ENCODE measurements at places on chromosomes 3 and 15.

DNA sequence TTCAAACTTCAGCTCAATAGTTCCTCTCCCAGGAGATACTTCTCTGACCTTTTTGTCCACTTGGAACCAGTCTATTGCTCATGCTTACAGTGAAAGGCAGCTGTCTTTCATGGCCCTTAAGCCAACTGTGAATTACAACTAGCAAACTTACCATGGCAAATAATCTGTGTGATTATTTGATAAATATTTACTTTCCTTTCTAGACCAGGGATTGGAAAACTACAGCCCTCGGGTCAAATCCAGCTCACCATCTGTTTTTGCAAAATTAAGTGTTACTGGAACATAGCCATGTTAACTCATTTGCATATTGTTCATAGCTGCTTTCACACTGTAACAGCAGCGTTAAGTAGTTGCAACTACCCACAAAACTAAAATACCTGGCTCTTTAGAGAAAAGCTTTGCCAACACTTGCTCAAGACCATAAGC, 289.1 kb upstream of the MCTP2 start:
- no peak for DNase-seq

GRCh38 chr3:25288413-25288812, 139.7 kb upstream of the RARB start:
- no peak for DNase-seq

DNA sequence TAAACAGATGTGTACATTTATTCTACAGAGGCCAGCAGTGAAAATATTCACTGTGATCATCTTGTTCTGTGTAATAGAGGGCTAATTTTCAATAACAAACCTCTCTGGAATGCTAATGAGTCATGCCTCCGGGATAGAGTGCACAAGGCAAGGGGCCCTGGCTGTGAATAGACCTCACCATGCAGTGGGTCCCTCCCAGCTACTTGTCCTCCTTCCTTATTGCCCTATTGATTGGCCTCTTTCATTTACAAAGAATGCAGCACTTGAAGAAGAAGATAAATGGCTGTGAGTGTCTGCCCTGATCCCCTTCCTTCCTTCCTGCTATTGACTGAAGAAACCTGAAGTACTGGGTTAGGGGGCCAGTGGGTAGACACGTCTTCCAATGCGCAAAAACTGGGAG, 436.3 kb downstream of the WDR72 start:
- DNase-seq: no peak

DNA sequence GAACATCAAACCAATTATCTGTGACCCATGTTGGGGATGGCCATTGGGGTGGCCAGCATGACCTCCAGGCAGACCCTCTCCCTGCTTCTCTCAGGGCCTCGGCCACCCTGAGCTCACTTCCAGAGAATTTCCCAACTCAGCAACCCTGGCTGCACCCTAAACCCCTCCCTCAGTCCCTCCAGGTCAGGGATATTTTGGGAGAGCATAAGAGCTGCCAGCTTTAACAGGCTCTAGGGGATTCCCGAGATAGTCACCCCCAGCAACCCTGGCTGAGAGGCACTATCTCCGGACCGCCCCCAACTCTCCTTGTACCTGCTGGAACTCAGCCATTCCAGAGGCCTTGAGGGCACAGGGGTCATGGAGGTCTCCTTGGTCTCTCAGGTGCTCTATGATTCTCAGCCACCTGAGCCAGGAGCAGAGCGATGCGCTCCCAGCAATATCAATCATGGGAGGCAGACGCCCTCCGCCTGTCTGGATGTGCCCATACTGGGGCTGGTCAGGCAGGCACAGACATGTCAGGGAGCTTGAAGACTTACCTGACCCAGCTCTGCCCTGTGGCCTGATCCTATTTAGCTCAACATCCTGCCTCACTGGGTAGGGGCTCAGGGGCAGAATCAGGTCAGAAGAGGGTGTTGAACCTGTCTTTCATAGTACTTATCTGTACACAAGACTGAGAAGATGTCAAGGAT, 34.9 kb upstream of the CILP start:
- no peak for DNase-seq

- DNase-seq: no peak
These were observed 312.9 kb downstream of the RORA start for GRCh38 chr15:60916032-60916678.

DNA sequence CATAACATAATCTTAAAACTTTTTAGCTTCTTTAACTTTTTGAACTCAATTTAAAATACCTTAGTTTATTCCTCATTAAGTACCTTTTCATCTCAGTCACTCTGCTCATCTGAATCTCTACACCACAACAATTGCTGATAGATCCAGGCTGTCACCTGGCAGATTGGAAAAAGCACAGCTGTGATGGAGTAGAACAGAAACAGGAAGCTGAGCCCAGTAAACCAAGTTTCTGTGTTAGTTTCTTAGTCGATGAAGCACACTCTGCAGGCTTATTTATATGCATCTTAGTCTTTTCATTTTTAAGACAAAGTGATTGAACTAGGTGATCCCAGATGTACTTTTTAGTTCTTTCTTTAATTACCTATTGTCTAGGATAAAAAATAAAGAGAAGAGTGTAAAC, 1398.0 kb upstream of the ALCAM start:
- DNase-seq: no peak

DNA sequence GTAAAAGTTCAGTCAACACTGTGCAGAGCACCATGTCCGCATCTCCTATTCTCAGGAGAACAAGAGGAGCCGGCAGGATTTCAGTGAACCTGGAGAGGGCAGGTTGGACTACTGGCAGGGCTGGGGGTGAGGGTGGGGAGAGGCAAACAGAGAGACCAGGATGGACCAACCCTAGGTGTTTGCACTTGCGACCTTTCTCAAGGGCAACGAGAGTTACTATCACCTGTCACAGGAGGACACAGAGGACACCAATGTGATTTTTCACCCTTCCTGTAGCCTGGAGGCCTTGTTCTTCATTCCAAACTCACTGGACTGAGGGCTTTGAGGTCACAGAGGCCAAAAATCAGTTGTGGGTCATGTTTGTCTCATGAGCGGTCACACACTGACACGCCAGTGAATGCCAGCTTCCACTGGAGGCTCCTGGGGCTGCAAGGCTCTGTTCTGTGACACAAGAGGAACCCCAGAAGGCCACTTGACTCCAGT, 89.5 kb downstream of the CPN2 start:
- no peak for DNase-seq

GRCh38 chr3:32614956-32615355, 44.3 kb upstream of the DYNC1LI1 start:
- DNase-seq: no peak

- no peak for DNase-seq
These were observed 527.7 kb upstream of the TGFBR2 start for GRCh38 chr3:30078736-30079135.

DNA sequence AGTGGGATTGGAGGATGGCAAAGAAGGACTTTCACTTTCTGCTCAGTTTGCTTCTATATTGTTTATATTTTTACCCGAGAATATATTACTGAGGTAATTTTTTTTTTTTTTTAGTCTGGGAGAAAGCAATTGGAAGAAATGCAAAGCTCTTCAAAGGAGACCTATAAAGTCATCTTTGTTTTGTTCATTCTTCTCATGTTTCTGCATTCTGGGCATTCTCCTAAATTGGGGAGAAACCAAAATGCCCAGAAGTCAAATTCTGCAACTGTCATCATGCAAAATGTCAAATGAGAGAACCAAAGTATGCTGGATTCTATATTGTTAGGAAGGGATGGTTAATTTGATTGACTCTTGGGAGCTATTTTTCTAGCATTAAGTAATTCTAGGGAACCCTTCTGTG, 168.3 kb upstream of the TSC22D2 start:
- DNase-seq: no peak

- DNase-seq: no peak
These were observed 51.0 kb downstream of the ARNT2 start for GRCh38 chr15:80455051-80455648.

- no peak for DNase-seq
These were observed 7.1 kb upstream of the SLC30A4 start for GRCh38 chr15:45529613-45530012.

- DNase-seq: no peak
These were observed 92.8 kb upstream of the TNFSF10 start for GRCh38 chr3:172616031-172616461.

GRCh38 chr3:153397794-153398193, 235.8 kb downstream of the RAP2B start:
- DNase-seq: no peak

- no peak for DNase-seq
These were observed 1.6 kb upstream of the CELSR3 start for GRCh38 chr3:48664313-48664644.

- DNase-seq: no peak
These were observed 241.5 kb upstream of the CTDSPL start for GRCh38 chr3:37620071-37620635.

- DNase-seq: no peak
These were observed 4.6 kb downstream of the BCL6 start for GRCh38 chr3:187740421-187741399.

DNA sequence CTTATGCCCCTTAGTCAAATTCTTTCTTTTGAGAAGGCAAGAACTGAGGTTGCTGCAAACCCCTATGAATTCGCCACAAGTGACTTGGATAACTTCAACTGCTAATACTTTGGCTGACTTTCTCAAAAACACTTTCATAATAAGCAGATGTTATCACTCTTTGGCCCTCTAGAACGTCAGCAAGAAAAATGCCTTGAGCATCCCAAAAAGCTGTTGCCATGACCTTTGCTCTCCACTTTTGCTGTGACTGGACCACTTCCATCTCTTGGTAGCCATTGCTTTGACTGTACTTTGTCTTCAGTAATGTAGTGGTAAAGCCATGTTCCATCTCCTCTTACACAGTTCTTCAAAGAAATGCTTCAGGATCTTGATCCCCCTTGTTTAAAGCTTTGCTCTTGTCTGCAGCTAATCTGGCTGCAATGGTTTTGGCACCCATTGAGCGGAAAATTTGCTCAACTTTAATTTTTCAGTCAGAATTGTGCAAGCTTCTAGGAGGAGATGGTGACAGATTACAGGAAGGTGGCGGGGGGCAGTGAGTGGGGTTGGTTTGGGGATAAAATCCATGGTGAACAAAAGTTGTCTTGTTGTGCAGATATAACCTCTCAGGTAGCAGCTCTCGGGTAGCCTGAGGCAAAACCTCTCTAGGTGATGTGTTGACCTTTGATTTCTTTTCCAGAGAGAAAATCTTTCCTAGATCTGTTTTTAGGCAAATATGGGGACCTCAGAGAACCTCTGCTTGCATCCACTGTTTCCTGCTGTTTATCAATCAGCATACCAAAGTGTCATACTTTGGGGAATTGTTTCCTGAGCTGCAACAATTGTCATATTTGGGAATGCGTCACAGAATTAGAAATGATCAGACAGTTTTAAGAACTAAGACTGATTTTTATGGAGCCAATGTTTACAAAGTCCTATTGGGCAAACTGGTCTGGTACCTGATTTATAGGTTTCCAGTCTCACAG, 83.6 kb downstream of the CCR1 start:
- DNase-seq: no peak

GRCh38 chr15:85497172-85497569, 116.8 kb downstream of the AKAP13 start:
- DNase-seq: no peak

GRCh38 chr3:108301695-108302404, 5.5 kb downstream of the HHLA2 start:
- DNase-seq: no peak

DNA sequence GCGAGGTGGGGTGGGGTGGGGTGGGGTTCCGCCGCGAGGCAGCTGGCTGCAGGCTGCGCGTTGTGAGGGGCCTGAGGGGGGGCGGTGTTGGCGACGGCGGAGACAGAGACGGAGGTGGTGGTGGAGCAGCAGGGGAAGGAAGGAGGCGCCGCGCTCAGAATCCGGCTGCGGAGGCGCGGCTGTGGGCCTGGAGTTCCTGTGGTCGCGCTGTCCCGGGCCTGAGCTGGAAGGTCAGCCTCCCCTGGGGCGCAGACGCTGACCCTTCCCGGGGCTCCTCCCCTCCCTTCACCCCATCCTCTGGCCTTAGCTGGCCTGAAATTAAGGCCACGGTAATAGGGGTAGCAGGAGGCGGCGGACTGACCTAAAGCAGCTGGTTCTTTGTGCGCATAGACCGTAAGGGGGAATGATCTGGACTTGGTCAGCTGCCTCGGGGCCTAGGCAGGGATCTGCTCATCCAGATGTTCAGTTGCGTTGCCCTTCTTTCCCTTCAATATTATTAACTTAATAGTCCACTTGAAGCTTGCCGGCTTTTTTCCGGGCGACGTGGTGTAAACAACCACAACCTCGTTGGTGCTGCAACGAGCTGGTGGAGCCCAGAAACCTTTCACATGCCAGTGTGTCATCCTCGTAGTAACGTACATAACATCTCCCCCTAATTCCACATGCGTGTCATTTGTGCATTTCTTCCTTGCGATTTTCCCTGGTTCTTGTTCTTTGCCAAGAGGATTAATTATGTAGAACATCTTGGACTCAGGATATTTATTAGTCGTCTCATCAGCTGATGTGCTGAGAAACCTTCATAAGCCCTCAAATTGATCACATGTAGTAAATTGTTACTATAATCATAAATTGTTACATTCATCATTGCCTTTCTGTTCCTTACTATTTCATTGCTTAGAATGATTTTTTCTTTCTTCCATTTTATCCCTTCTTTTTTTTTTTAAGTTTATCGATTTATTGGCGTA, 626 bp downstream of the SEC62 start:
- DNase-seq: peak; percentile 6

GRCh38 chr3:159839561-159840379, 148.9 kb upstream of the IL12A start:
- no peak for DNase-seq

GRCh38 chr3:81998139-81998755, 236.8 kb upstream of the GBE1 start:
- DNase-seq: no peak

GRCh38 chr3:158953131-158953530, 151.3 kb downstream of the MFSD1 start:
- no peak for DNase-seq

GRCh38 chr15:82045892-82046665, at the start of gene MEX3B:
MEX3B (minus strand) TSS chr15:82046018; CDS start chr15:82045705, 313 bp downstream.
- peak; percentile 42 for DNase-seq

GRCh38 chr3:149474250-149474817, at the start of gene TM4SF4:
TM4SF4 (plus strand) TSS chr3:149474697; CDS start chr3:149474878, 181 bp downstream.
- no peak for DNase-seq

GRCh38 chr15:101051291-101052030, 132.3 kb downstream of the LRRK1 start:
- no peak for DNase-seq

DNA sequence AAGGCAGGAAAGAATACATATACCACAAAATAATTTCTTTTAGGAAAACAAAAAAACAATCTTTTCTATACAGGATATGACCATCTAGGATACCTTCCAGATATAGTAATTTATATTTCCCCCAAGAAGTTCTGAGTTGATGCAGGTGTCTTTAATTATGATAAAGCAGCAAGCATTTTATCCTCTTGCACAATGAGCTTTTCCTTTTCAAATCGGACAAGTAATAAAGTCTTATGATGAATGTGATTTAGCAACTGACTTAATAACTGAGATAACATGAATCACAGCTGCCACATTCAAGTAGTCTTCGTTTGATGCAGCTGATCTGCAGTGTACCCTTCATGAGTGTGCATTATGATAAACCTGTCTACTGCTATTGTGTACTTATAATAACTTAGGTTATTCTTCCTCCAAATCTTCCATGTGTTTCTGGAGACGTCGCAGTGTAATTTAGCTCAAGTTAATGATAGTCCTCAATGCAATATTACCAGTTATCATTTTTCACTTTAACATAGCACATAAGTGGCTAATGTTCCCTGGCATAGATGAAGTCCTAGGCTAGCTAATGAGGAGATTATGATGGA, 260.3 kb upstream of the MRPL3 start:
- DNase-seq: no peak

GRCh38 chr15:31027910-31028578, 36.6 kb upstream of the MTMR10 start:
- DNase-seq: no peak

Data from stimulated activated CD8-positive, alpha-beta memory T cell treated with anti-CD3 and anti-CD28 coated beads, Interleukin-4, amount 100 ng/mL, for 1 hour (primary cell).